Activated T-helper 1 cell treated with anti-CD3 and anti-CD28 coated beads, Interleukin-2, amount 50 U/mL, for 16 hours (primary cell): ENCODE measurements at places on chromosomes 12 and 14.

DNA sequence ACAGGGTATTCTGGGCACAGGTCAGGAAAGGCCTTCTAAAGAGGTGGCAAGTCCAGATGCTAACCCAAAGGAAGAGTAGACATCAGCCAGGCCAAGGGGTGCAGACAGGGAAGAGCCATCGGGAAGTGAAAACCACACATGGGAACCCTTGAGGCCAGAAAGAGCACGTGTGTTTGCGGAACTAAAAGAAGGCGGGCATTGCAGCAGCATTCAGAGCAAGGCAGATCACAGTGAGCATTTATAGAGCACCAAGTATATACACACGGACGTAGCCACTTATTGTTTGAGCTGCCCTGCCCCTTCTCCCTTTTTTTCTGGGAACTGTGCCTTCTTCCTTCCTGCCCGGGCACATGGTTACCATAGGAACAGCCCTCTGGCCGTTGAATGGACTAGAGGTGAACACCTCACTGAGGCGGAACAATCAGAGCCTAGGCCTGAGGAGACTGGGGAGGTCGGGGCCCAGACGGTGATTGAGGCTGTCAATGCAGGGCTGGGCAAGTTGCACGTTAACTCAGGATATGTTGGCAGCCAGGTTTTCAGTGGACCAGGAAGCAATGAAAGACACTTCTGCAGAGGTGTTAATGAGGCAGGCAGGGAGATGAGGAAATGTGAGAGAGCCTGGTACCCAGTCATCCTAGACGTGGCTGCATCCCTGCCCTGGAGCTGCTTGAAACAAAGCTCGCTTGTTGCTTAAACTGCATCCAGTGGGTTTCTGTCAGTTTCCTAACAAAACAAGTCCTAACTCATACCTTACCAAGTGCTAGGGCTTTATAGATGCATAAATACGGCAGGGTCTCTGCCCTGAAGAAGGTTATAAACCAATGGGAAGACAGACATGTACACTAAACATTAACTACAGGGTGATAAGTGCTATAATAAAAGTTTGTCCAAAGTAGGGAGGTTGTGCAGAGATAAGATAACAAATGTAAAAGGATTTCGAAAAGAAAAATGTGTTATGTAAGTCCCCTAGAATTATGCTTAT lies 34.2 kb downstream of the MOAP1 start:
- no peak for DNase-seq

DNA sequence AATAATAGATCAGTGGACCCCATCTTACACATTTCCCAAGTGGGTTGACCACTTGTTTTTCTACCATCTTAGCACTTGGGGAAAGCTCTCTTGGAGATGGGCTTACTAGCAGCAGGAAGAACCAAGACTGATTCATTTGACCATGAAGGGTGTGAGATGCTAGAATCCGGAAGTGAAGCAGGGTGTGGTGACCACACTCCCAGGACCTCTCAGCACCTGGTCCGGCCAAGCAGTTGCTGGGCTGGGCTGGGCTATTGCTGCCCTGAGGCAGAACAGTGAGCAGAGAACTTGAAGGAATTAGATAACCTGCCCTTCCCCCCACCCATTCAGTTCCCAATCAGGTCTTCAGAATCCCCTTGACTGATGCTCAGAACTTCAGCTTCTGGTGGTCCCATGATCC lies 24.4 kb downstream of the ADCY6 start:
- no peak for DNase-seq

GRCh38 chr14:63276492-63277342 lies 42.0 kb downstream of the GPHB5 start:
- no peak for DNase-seq

DNA sequence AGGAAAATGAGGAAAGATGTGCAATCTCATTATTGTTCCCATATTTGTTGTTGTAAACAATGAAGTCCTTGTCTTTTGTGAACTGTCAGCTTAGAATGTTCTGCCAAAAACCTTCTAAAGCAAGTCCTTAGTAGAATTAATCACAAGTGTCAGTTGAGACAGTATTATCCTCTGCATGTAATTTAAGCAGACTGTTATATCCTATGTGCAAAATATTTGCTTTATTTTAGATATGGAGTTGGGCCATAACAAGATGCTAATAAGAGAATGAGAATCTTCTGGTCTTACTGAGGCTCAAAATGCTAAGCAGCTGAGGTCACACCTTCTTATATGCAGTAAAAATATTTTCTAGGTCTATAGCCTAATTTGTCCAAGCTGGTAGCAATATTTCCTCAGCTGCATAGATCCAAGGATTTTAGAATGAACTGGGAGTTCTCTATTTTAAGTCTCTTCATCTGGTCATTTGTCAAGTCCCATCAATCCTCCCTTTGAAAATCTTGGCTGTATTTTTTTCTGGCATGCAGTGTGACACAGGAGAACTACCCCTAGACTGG lies 222.3 kb upstream of the NAV3 start:
- DNase-seq: no peak

DNA sequence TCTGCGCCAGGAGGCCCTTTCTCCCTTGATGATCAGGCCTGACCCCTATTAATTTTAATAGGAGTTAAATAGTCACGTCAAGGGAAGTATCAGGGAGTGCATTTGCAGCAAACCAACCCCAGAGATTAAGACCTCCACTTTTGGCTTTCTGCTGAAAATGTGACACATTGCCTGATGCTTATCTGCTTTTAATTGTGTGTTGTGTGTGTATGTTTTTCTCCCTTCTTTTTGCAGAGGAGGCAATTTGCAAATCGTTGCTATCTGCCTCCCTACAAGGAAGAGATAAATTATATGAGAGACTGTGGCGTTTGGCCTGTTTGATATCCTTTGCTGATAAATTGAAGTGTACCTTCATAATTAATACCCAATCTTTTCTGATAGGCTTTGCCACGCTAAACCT lies 822.9 kb downstream of the VRK1 start:
- DNase-seq: no peak

GRCh38 chr14:100875861-100876590 lies 27.5 kb downstream of the RTL1 start:
- no peak for DNase-seq

DNA sequence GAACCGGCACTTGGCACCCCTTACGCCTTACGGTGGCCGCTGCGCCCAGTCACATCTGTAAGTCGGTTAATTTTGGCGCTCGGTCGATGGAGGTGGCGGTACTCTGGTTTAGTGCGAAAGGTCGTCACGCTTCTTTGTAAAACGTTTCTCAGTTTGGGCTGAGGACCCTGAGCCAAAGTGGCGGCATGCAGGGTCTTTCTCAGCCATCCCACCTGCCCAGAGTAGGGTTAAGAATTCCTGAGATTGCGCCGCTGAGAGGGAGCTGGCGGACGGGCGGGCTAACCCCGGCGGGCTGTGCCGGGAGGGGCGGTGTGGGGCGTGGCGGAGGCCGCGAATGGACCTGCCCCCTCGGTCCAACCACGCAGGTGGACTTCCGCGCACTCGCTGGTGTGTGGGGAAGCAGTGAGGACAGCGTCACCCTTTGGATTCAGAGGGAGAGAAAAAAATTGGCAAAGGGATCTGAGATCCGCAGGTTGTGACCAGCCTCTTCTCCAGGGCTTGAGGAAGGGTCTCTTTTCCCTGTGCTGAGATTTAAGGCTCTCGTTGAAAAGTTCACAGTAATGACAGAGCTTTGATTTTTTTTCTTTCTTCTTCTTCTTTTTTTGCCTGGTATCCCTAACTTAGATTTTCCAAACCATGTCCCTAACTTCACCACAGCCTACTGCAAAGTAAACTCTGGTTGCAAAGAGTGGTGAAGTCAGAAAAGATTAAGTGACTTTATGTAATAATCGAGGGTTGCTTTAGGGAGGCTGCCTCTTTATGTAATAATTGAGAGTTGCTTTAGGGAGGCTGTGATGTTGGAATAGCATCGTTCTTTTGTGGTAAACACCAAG lies 602 bp upstream of the FBXO33 start:
- DNase-seq: peak; percentile 64

GRCh38 chr14:89504602-89505313 lies 87.7 kb upstream of the FOXN3 start:
- DNase-seq: no peak

DNA sequence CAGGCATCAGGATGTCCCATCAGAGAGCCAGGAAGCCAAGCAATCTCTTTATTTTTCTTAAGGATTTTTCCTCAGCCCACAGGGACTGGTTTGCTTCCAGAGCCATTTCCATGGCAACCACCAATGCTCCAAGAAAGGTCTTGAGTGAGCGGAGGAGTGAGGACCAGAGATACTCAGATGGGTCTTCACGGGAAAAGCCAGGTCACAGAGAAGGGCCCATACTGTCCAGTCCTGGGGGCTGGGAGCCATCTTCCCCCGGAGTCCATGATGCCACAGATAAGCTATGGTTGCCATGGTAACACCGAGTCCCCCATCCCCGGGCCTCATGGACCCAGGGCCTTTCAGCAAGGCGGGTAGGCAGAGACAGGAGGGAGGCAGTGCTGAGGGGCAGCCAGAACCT lies 28.6 kb downstream of the CMKLR1 start:
- no peak for DNase-seq

GRCh38 chr14:37247791-37248461 lies 50.2 kb downstream of the MIPOL1 start:
- DNase-seq: no peak

DNA sequence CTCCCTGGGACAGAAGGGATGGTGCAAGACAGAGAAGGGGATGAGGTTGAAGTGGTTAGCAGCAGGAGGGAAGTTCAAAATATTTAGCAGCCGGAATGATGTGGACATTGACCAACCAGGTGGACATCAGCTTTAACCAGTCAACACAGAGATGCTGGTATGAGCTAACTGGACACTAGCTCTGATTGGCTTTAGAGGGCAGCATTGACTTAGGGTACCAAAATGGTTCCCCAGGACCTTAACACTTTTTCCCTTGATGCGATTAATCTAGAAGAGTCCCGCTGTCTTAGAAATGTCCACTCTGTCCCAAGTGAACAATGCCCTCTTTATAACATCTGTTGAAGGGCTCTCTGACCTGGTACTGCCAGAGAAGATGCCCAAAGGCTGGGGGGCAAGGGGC lies 134.0 kb upstream of the GSC start:
- no peak for DNase-seq

DNA sequence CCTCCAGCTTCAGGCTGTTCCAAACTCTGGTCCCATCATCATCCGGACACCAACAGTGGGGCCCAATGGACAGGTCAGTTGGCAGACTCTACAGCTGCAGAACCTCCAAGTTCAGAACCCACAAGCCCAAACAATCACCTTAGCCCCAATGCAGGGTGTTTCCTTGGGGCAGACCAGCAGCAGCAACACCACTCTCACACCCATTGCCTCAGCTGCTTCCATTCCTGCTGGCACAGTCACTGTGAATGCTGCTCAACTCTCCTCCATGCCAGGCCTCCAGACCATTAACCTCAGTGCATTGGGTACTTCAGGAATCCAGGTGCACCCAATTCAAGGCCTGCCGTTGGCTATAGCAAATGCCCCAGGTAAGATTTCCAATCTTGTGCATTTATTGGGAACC lies 3.3 kb downstream of the SP1 start:
- no peak for DNase-seq

GRCh38 chr12:100564090-100564489 lies 9.4 kb upstream of the GAS2L3 start:
- no peak for DNase-seq

GRCh38 chr14:104826189-104826860 lies 25.4 kb downstream of the ZBTB42 start:
- DNase-seq: peak; percentile 95

- no peak for DNase-seq
Observed at GRCh38 chr14:51209457-51209856, 30.6 kb upstream of the TMX1 start.

DNA sequence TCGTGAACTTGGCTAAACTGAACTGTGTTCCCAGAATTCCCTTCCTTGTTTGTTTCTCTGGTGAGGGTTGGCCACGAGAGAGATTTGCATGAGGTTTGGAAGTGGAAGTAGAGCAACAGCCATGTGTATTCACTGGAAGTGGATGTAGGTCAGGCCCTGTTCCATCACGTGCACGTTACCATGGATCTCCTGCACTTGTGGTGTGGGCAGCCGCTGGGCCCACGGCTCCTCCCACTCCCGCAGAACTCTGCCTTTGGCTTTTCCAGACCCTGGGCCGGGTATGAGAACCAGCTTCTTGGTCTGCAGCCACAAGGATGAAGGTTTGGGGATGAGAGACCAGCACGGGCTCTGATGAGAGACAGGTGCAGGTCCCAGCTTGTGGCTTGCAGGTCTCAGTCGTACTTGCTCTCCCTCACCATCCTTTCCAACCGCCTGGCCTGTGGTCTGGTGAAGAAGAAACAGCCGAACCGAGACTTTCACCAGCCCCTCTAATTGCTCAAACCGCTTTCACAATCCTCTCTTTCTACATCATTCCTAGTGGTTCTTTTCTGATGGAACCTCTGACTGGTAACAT lies 94.9 kb downstream of the DUSP16 start:
- peak; percentile 30 for DNase-seq

- DNase-seq: no peak
Observed at GRCh38 chr12:117421987-117422386, 60.6 kb upstream of the NOS1 start.

DNA sequence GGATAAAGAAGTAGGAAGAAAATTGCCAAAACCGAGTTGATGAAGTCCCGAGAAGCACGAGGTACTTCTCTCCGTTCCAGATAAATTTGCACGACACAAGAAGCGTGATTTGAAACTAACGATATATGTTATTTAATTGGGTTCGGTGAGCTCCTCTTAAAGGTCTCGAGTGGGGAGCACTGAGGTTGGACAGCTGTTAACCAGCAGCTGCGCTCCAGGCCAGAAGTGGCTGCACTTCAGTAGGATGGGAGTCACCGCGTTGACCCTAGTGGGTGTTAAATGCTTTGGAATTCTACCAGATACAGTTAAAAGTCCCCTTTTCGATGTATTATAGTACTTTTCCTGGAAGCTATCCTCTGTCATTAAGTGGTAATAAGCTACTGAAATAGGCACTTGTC lies 953 bp upstream of the DCAF5 start:
- no peak for DNase-seq
